NCI-H1092 (cell line): ENCODE measurements at places on chromosomes 3 and 15.

DNA sequence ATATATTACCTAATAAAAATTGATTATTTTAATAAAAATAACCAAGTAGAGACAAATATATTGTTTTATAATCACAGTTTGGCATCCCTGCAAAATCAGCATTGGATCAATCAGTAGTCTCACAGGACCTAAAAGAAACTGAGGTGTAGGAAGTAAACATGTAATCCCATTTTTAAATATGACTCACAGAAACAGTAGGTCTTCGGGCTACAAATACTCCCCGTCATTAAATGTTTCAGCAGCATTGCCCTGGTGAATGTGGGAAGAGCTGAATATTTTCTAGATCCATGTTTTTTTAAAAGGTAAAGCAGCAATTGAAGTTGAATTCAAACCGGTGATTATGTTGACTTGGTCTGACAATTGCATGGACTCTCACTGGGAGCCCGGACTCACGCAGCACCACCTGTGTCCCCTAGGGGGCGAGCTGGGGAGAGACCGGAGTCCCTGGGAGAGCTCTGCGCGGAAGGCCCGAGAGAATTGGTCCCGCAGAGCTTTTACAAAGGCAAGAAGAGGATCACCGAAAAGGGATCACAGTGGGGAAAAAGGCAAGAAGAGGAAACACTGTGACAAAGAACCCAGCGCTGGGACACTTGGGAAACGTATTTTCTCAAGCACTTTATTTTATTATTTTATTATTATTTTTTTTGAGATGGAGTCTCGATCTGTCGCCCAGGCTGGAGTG, 17.2 kb upstream of the USP3 start:
- peak; percentile 19 for DNase-seq

GRCh38 chr3:171311784-171312183, 148.4 kb downstream of the TNIK start:
- DNase-seq = no peak

- no peak for DNase-seq
Measured at GRCh38 chr15:74406992-74407705, 26.6 kb downstream of the SEMA7A start.

DNA sequence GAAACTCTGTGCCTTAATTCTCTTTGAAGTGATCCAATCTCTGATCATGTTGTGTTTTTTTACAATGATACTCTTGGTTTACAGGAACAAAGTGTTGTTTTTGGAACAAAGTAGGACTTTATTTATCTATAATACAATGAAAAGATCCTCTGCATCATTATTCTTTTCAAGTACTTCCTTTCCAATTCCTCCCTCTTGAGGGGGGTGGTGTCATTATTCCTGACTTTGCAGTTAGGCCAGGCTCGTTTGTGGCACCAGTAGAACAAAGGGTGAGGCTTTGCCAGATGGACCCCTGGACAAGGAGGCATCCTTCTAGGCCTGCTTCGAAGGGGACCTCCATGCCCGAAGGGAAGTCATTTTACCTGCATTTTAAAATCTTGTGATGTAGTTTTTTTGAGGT, 41.7 kb upstream of the ZBTB38 start:
- DNase-seq = no peak

DNA sequence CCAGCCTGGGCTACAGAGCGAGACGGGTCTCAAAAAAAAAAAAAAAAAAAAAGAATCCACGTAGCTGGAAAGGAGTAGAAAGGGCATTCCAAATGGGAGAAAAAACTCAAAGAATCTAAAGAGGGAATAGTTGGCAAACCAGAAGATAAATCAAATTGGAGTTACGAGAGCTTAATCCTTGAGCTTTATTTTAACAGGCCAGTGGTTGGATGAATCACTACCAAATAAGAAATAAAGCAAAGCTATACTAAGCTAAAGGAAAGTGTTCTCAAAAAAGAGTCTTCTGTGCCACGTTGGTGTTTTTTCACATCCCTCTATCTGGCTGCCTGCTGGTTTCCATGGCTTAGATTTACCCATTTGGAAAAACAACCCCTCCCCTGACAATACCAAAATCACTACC, 14.0 kb downstream of the VGLL4 start:
- DNase-seq = no peak

GRCh38 chr3:44114142-44114541, 127.5 kb upstream of the TOPAZ1 start:
- DNase-seq = no peak

- no peak for DNase-seq
Measured at GRCh38 chr3:27219127-27219845, 149.9 kb downstream of the NEK10 start.

GRCh38 chr15:38427380-38427779, 26.5 kb upstream of the FAM98B start:
- no peak for DNase-seq

- no peak for DNase-seq
Measured at GRCh38 chr15:89575656-89576416, 567 bp downstream of the TICRR start.

DNA sequence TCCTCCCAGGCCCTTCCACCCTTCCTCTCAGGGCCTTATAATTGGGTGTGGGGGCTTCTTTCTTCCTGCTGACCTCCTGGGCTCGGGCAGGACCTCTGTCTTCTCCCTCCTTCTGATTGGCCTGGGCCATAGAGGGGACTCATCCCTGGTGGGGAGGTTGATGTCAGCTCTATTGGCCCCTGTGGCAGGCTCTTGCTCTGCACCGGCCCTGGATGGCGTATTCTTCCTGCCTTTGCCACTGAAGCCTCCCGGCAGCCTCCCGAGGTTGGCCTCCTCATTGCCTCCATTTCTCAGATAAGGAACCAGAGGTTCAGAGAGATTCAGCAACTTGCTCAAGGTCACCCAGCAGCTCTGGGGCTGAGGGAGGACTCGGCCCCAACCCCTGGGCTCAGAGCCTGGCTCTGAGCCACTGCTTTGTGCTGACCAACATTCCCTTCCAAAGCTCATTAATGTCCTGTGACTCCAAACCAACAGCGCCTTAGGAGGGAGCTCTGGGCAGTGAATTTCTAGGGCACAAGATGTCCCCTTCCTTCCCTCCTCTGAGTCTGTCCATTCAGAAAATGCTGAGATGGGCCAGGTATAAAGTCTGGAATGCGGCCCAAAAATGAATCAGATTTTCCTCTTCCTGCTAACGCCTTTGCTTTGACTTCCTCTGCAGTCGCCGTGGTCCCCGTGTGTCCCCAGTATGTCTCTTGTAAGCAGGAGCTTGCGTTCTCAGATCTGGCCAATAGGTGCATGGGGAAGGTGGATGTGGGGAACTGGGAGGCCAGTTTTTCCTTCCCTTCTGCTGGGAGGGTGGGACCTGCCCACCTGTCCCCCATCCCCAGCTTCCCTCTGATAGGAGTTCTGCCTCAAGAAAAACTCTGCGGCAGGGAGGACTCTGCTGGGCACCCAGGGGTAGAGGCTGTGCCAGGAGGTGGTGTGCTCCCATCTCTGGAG, 74.2 kb downstream of the HMCES start:
- DNase-seq = no peak

DNA sequence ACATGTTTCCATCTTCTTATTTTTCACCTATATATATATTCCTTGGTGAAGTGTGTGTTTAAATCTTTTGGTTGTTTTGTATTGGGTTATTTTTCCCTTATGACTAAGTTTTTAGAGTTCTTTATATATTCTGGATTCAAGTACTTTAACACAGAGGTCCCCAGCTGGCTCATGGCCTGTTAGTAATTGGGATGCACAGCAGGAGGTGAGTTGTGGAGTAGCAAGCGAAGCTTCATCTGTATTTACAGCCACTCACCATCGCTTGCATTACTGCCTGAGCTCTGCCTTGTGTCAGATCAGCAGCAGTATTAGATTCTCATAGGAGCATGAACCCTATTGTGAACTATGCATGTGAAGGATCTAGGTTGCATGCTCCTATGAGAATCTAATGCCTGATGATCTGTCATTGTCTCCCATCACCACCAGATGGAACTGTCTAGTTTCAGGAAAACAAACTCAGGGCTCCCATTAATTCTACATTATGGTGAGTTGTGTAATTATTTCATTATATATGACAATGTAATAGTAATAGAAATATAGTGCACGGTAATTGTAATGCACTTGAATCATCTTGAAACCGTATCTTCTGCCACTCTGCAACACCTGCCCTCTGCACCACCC, 151.6 kb downstream of the RSRC1 start:
- no peak for DNase-seq

GRCh38 chr3:71219744-71220638, 363.5 kb downstream of the FOXP1 start:
- no peak for DNase-seq

- no peak for DNase-seq
Measured at GRCh38 chr3:23748398-23749110, 57.2 kb upstream of the UBE2E1 start.

DNA sequence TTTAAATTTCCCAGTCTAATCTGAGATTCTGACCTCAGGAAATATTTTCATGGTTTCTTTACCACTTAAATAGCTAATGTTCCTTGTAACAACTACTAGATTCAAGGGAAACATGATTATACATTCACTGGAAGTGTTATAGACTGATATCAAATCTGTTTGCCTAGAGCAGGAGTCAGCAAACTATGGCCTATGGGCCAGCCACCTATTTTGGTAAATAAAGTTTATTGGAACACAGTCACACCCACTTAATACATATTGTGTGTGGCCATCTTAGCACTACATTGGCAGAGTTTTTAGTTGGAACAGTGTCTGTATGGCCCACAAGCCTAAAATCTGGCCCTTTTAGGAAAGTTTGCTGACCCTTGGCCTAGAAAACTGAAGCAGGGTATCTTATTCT, 50.1 kb downstream of the GLCE start:
- no peak for DNase-seq

DNA sequence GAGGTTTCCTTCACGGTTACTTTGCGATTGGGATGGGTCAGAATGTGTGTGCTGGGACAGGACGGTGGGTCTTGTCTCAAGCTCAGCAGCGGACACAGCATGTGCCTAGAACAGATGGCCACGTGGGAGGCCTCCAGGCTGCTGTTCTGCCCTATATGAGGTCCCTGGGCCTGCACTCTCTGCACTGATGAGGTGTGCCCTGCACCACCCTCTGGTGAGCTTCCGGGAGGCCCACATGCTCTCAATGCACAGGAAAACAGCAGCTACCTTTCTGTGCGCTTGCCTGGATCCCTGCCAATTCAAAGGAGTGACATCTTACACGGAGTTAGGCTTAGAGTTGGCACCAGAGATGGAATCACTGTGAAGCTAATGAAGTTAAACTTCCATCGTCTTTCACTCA, 59.8 kb downstream of the BOC start:
- DNase-seq = no peak

DNA sequence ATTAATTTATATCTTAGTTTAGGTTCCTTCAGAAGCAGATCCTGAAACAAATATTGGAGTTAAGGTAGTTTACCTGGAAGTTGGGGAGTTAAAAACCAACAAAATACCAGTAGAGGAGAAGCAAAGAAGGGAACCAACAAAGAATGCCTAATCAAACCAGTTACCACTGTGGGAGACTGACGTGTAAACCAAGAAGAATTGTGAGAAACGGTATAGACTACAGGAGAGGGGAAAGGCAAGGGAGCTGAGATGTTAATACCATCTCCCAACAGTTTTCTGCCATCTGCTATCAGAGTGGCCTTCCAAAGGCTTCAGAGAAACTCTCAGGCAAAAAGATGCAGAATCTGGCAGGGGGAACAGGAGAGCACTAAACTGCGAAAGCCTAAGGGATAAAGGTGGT, 53.5 kb downstream of the BFSP2 start:
- no peak for DNase-seq

DNA sequence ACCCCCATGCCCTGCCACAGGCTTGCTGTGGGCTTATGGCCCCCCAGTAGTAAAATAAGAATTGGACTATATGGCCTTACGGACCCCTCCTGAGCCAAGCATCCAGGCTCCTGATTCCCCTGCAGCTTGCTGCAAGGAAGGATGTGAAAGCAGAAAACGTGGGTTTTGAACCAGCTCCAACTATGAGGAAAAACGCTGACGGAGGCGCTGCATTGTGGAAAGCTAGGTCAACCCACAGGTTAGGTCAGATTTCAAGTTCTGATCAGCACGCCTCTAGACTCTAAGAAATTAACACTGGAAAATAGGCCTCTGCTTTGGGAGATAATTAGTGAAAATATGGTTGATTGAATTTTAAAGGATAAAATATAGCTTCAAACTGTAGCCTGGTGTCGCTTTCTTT, 195.4 kb upstream of the HES1 start:
- DNase-seq = no peak

DNA sequence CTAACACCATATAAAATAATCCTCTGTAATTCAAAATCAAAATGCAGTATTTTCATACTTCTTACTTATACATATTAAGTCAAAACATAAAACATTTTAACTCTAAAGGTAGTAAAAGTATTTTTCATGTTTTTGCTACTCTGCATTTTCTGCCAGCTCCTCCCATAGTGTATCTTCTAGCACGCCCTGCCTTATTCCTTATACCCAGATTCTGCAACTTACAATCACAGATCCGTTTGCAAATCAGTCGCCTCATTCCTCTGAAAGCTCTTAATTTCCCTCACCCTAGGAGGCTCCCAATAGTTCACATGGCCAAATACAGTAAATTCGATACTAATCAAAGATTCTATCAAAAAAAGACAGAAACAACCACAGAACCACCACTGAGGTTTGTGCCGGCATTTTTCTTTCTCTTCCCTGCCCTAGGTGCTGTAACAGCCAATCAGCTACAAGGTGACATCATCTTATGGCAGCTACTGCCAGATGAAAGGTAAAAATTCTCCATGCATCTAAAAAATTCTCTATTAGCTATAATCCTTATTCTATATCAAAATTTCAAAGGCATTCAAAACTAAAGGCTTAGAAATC, 72.9 kb downstream of the CLASP2 start:
- DNase-seq = no peak

- DNase-seq = no peak
Measured at GRCh38 chr3:187998611-187999010, 155.3 kb upstream of the LPP start.

- DNase-seq = no peak
Measured at GRCh38 chr3:102183186-102183585, 251.6 kb upstream of the ZPLD1 start.

- DNase-seq = no peak
Measured at GRCh38 chr15:88202231-88202630, 54.3 kb downstream of the NTRK3 start.

DNA sequence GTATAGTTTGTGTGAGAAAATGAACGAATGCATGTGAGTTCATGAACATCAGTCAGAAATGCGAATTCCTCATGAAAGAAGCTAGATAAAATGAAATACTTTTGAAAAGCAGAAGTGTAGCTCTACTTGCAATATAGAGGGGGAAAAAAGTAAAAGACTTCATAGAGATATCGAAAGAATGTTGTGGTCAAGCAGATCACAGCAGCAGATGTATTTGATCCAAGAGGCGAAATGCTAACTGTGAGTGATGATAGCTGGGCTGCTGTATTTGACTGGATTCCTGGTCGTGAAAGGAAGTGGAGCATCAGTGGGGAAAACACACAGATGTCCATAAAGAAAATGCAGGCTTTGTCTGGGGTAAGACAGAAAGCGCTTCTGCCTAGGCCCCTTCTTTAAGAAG, 112.4 kb downstream of the ADAMTSL3 start:
- DNase-seq = no peak
